ENCODE measurements at places on chromosomes 1 and 21. TPM values are rescaled to one million over a fixed set of nuclear protein-coding genes. Genes with fewer than 3 reads are reported as not detected.

Gene PRUNE1
- 14.4 TPM for total RNA-seq

Gene CYP4Z1
- total RNA-seq, result 2.5 TPM

Gene HTR1D
- total RNA-seq, result not detected

Gene LCE1D
- total RNA-seq, result not detected

Gene HMGCS2
- 0.71 TPM for total RNA-seq

Gene RIMKLA
- total RNA-seq, result 0.39 TPM

Gene CGN
- 0.13 TPM for total RNA-seq

Gene IGSF21
- total RNA-seq, result 2.6 TPM

Gene SPATA46
- not detected for total RNA-seq

Gene LMNA
- 901 TPM for total RNA-seq

Gene COL16A1
- total RNA-seq, result 38.9 TPM

Gene TRIM67
- total RNA-seq, result 0.22 TPM

Gene CYP4B1
- 106 TPM for total RNA-seq

DNA sequence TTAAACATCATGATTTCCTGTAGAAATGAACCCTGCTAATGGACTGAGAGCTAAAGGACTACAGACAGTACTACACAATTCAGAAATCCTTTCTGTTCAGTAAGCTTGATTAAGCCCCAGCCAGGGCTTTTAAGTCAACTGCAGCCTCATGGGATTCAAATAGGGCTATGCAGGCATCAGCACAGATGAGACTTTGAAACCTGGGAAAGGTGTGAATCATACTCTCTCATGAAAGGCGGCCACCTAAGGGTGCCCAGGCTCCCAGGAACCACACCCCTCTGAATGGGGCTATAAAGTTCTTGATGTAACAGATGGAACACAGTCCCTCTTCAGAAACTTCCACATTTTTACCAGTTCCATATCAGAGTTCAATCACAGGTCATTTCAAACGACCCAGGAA lies 7.6 kb downstream of the SIPA1L2 start:
- no peak for DNase-seq

DNA sequence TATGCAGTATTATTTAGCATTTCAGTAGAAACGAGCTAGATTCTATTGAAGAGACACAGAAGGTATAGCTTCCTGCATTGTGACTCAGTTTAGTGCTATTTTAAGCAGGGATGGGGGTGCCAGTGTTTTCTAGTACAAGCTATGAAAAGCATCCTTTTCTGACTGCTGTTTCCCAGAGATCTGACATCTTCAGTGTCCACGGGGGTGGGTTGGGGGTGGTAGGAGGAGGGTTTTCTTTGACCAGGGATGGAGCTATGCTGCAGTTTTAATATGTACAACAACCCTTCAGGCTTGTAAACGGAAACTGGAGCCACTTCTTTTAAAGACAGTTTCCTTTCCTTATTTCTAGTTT lies 2.7 kb upstream of the NEGR1 start:
- DNase-seq, result no peak

DNA sequence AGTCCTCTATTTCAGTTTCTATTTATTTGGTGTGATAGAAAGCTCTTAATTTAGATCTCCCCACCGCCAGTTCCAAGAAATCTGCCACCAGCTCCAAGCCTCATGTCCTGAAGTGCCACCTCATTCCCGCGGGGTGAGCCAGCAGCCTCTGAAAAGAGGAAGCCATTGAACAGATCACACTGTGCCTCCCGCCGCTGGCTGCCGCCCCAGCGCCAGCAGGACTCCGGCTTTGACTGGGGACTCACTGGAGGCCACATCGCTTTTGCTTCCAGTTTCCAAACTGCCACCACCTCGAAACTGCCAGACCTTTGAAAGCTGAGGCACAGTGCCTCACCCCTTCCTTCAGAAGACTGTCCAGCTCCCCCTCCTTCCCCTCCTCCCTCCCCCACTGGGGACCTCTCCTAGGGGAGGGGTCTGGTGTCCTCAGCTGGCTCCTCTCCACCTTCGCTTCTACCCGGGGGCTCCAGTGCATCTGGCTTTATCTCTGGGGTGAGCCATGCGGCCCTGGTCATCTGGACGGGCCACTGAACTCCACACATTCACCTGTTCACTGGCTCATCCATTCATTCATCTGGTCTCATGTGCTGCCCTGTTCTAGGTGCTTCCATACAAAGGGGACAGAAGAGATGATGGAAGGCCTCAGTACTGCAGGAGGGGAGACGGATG lies 58.9 kb downstream of the VPS26C start:
- no peak for DNase-seq

DNA sequence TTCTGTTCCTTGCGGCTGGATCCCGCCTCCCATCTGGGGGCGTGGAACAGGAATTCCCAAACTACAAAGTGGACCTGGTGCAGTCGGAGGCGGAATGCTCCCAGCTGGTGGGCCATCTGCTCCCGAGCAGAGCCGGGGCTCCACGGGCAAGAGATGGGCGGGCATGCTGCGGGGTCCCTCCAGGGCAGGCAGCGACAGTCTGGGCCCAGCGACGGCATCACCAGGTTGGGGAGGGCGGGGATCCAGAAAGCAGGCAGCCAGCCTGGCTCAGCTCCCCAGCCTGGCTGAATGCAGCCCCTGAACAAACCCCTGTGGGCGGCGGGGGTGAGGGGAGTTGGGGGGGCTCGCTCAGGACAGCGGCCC lies 3.6 kb downstream of the MEGF6 start:
- DNase-seq, result no peak

DNA sequence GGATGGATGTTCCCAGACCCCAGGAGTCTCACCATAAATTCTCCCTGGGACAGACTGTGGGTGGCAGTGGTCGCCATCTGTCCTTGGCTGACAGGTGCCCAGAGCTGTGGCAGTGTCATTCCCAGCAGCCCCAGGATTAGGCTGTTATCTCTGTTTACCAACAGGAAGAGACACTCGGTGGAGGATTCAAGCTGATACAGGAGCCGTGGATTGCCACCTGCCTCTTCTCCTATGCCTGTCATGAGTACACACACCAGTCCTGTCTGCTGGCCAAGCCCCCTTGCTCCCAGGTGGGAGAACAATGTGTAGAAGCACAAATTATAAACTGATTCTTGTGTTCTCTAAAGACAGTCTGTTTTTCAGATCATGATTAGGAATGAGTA lies 152.6 kb downstream of the ETS2 start:
- DNase-seq, result no peak

GRCh38 chr1:25620211-25620610 lies 3.6 kb downstream of the MAN1C1 start:
- DNase-seq, result no peak

GRCh38 chr1:200042119-200042551 lies 14.6 kb downstream of the NR5A2 start:
- no peak for DNase-seq

GRCh38 chr1:236688705-236689104 lies 2.4 kb downstream of the ACTN2 start:
- no peak for DNase-seq

GRCh38 chr1:244344001-244344400 lies 107.7 kb downstream of the ADSS2 start:
- DNase-seq, result no peak

GRCh38 chr1:197225611-197226010 lies 42.4 kb upstream of the CRB1 start:
- DNase-seq, result no peak

GRCh38 chr1:117473063-117473462 lies 105.8 kb downstream of the MAN1A2 start:
- no peak for DNase-seq

- DNase-seq, result peak; percentile 28
Measured at GRCh38 chr1:165928075-165928731, 100.8 kb downstream of the UCK2 start.

DNA sequence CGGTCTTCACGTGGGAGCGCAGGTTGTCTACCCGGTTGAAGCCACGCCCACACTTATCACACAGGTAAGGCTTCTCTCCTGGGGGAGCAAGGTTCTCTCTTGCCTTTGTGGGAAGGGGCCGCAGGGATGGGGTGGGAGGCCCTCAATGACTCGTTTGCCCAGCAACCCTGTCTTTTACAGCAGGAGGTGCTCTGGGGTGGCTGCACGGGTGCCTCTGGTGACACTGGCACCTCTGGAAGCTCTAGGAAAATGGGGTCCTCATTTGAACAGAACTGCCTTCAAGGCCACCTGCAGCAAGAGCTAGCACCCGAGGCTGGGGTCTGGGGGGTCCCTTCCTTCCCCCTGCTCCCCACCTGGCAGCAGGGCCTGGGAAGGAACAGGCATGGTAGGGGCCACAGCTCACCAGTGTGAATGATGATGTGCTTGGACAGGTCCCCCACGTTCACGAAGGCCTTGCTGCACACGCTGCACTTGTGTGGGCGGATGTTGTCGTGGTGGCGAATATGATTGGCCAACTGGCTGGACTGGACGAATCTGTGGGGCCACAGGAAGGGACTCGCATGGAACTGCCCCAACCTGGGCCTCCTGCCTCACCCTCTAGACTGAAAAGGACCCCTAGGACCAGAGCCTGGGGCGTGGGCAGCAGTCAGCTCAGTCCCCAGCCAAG lies 33.1 kb downstream of the ZBTB17 start:
- no peak for DNase-seq

DNA sequence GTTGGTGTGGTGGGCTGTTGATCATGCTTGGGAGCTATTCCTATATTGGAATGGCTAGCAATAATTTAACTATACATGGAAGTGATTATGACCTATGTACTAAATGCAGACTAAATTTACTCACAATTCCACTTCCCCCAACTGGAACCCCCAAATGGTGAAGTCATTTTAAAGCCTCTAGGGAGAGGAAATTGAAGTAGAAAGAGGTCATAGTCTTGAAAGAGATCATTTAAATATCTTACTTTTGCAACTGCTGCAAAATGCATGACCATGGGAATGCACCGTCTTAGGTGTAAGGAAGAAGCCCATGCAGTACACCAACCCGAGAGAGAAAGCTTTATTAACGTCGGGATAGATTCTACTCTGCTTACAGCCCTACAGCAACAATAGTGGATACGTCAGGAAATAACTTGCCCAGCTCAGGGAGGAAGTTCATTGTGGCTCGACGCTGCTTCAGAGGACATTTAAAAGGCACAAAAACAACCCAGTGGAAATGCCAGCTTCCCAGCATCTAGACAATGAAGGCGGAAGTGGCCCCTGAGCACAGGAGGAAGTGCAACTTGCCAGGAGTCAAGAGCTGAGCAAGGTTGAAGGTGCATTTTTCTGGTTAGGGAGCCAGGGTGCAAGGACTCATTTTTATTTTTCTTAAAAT lies 26.5 kb downstream of the CYYR1 start:
- DNase-seq, result no peak

DNA sequence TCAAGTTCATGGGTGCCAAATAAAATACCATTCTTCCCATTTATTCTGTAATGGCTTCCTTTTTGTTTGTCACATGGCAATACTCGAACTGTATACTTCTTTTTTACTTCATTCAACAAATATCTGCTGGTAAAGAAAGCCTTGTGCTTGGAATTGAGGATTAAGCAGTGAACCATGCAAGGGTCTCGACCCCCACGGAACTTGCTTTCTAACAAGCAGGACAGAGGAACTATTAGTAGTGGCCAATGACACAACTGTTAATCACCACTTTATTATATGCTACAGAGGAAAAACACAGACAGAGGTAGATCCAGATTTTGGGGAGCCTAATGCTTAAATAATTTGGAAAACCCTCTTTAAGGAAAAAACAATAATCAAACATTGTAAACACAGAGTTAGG lies 542.2 kb downstream of the DPYD start:
- DNase-seq, result no peak

DNA sequence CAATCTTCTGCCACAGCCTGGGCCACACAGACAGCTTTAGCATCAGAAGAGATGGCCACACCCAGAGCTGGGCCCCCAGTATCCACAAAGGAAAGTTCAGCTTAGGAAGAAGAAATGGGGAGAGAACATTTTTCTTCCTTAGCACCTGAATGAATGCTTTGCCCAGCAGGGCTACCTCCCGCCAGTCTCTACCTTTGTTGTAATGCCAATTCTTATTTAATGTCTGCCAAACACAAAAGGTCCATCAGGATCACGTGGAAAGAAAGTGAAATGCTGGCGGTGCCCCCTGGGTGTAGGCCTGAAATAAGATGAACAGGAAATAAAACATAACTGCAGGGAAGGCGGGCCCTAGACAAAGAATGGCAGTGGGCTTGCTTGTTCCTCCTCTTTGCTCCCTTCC lies 125.6 kb downstream of the CACNA1E start:
- DNase-seq, result no peak

DNA sequence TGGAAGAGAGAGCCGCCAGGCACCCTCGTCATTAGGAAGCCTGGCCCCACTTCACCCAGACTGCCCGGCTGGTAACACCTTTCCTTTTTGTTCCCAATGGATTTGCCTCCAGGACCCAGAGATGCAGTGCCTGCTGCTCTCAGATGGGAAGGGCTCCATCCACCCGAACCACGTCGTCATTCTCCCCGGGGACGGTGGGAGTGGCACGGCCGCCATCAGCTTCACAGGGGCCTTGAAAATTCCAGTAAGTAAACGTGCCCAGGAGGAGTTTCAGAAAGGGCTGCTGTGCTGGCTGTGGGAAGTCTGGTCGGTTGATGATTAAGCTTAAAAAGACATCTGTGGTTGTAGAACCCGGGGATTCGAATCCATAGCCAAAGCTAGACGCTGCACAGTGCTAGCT lies 45.2 kb downstream of the SLC37A1 start:
- peak; percentile 85 for DNase-seq

- DNase-seq, result no peak
Measured at GRCh38 chr1:243850202-243850451, at the start of gene AKT3. Gene AKT3, minus strand, starts transcription at chr1:243850243. Its CDS starts 7,073 bp downstream, at chr1:243843170.

GRCh38 chr1:119590393-119590792 lies 57.7 kb downstream of the ZNF697 start:
- no peak for DNase-seq

- DNase-seq, result no peak
Measured at GRCh38 chr1:223819730-223820514, 25.8 kb downstream of the TP53BP2 start.

DNA sequence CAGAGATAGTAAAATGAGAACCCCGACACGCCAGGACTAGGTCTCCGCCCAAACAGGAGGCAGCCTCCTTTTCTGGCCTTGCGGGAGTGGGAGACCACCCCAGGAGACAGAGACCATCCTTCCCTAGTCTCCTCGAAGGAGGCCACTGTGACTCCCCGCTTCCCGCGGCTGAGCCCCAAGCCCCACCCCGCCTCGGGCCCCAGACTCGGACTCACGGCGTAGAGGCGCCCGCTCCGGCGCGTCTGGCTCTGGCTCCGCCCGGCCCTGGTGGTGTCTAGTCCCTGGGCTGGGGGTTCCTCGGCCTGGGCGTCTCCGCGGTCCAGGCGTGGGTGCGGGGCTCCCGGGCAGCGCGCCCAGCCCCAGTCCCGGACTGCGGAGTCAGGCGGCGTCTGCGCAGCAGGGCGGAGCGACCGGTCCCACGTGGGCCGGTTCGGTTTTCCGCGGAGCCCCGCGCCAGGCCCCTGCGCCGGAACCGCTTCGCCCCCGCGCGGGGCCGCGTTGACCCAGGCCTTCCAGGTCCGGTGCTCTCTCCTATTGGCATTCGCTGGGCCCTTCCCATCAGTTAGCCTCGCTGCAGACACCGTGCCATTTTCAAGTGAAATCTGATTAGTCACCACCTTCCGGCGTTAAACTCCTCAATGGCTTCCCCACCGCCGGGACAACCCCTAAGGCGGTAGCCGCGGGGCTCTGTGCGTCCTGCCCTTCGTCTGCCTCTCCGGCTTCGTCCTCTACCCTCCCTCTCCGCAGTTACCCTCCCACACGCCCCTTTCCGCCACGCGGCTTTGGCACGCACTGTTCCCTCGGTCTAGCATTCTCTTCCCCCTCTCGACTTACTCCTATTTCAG lies at the start of gene C1orf216:
C1orf216 (minus strand) TSS at position 393 of the 845 bp plus-strand sequence. CDS start 2,563 bp downstream, outside the sequence.
- DNase-seq, result peak; percentile 92
